CD4-positive, alpha-beta T cell (primary cell): ENCODE measurements at places on chromosomes 2 and 18.

DNA sequence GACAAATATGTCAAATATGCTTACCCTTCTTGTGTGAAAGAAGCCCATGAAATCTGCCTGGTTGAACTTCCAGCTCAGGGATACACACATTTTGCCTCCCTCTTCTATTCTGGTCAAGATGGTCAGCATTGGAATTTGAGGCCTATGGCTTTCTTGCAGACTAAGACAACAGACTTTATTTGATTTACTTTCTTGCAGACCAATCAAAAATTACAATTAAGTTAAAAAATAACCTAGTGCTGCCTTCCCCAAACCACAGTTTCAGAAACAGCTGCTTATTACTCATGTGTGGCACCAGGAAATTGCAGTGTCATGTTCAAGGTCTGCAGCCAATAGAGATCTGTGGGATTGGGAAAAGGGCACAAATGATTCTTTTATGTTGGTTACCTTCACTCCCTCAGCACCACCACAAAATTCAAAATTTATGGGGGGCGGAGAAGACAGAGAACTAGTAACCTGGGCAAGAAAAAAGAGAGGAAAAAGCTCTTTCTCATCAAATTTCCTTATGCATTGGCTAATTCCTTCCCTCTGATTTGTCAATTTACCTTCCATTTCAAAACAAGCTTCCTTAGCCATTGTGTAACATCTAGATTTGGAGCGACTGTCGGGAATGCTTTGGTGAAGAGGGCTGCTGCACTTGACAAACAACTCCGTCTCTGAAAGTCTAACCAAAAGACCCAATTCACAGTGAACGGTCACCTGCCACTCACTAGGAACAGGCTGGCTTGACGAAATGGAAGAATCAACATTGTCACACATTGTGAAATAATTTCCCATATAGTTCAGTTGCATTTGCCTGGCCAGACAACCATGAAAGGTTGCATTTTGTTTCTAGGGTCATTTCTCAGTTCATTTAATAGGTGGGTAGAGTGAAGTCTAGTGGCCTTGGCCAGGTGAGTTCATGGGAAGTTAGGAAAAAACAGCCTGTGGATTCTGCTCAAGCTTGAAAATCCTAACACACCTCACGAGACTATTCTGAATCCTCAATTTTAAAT is 100.4 kb upstream of the FZD5 start:
- DNase-seq: no peak

DNA sequence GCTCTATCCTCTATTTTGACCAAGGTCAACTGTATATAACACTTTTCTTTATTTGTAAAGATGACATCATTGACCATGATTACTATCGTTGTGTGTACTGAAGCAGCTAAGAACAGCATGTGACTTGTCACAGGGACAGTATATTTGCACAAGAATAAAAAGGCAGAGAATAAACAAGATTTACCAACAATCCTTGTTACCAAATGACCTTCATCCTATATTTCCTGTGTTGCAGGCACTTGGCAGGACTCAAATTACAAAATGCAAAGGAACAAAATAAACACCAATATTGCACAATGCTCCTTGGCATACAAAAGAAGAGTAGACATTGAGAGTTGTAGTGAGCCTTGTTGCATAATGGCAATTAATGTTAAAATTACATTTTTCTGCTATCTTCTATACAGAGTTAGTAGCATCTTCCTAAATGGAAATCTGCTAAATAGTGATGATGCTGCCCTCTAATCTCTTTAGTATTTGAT is 61.8 kb downstream of the RFTN2 start:
- no peak for DNase-seq

GRCh38 chr2:12391116-12391515 is 325.6 kb upstream of the TRIB2 start:
- no peak for DNase-seq

GRCh38 chr18:67463829-67464228 is 52.7 kb downstream of the DSEL start:
- no peak for DNase-seq

DNA sequence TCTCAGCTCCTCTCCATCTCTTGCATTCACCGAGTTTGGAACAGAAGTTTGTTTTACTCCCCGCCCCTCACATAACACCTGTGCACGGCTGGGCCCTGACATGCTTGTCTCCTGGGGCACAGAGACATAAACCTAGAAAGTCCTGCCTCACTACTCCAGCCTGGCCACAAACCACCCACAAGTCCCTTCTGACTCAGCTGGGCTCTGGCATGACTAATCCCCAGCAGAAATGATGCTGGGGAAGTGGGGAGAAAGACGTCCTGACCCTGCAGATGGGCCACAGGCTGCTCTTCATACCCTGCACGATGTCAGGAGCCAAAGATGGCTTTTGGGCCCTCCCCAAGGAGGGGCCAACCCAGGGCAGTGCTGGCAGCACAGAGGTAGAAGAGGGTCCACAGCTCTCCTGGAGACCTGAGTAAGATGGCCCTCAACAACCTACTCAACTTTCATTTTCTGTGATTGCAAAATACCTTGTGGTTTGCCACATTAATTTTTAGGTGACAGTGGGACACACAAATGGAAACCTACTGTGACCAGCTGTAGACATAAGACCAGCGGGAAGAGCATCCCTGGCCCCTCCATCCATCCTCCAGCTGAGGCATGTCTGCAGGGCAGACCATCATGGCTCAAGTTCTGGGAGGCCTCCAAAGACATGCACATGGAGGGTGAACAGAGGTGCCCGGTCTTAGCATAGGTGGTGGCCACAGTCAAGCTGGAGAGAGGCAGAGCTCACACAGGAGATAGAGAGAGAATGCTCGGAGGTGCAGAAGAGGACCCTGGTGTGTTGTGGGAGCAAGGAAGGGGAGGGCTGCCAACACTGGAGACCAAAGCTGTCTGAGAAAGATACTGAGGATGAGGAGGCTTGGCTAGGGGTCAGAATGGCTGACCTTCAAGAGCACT is 40.0 kb downstream of the DNMT3A start:
- DNase-seq: no peak

GRCh38 chr18:37299471-37300304 is 265.9 kb downstream of the CELF4 start:
- DNase-seq: no peak

- no peak for DNase-seq
Measured at GRCh38 chr2:143819764-143820163, 690.5 kb downstream of the ARHGAP15 start.

- no peak for DNase-seq
Measured at GRCh38 chr18:55513161-55513560, 74.8 kb downstream of the TCF4 start.

DNA sequence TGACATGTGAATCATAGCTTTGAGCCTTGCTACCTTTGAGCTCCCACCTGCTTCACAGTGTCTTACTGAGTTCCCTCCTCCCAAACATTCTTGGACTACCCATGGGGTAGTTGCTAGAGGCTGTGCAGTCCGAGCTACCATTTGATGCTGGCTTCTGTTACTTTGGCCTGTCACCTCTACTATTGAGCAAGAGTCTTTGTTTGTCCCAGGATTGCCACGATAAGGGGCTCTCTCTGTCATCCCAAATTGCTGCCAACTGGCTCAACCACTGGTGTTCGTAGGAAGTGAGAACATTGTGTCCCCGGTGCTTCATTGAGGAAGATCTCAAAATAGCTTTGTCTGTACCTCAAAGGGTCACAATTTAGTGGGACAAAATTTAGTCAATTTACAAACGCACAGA is 59.1 kb upstream of the PAX8 start:
- DNase-seq: no peak

DNA sequence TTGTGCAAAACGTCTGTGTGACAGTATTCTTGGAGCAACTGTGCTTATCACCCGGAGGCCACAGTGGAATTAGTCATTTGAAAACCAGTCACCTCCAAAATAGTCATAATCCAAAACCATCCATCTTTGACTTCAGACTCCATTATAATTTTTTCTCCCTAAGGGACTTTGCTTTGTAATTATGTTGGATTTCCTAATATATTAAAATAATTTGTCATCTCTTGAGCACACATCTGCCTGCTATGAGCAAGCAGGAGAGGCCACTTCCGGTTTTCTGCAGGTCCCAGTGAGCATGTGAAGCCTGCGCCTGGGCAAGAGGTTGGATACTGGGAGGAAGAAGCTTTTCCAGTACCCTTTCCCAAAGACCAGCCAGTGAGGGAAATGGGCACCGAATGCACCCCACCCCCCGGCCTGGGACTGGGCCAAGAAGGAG is 57.7 kb downstream of the ODC1 start:
- DNase-seq: no peak

- DNase-seq: no peak
Measured at GRCh38 chr2:124476291-124476690, 451.2 kb downstream of the CNTNAP5 start.

DNA sequence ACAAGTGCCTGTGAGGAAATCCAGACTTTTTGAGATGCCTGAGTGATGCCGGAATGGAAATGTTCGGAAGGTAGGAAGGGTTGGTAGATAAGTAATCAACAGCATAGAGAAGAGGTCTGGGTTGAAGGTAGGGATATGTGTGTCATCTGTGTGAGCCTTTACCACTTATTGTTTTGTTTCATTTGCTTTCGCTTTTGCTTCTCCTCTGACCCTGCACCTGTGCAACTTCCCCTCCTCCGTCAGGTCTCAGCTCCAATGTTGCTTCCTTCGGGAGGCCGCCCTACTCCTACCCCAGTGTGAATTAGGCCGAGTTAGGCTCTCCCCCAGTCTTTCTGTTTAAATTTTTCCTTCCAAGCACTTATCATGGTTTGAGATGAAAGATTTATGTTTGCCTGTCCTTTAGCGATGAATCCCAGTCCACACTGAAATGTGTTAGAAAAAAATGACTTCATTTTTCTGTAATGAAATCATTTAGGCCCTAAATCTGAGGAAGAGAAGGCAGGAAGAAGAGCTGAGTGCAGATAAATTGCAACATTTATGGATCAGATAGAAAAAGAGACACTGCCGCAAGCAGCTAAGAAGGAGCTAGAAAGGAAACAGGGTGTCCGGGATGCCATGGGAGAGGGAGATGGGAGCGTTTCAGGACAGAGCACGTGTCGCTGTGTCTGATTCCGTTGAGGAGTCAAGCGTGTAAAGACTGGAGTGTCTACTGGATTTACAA is 139.6 kb upstream of the PELI1 start:
- DNase-seq: peak; percentile 54

- DNase-seq: no peak
Measured at GRCh38 chr2:163703386-163703785, 32.4 kb downstream of the FIGN start.

- DNase-seq: no peak
Measured at GRCh38 chr2:126699018-126699417, 43.1 kb downstream of the GYPC start.
